Stimulated activated CD4-positive, alpha-beta T cell treated with anti-CD3 and anti-CD28 coated beads, TNF-alpha, amount 100 ng/mL, for 1 hour (primary cell): ENCODE measurements at places on chromosomes 5 and 9.

DNA sequence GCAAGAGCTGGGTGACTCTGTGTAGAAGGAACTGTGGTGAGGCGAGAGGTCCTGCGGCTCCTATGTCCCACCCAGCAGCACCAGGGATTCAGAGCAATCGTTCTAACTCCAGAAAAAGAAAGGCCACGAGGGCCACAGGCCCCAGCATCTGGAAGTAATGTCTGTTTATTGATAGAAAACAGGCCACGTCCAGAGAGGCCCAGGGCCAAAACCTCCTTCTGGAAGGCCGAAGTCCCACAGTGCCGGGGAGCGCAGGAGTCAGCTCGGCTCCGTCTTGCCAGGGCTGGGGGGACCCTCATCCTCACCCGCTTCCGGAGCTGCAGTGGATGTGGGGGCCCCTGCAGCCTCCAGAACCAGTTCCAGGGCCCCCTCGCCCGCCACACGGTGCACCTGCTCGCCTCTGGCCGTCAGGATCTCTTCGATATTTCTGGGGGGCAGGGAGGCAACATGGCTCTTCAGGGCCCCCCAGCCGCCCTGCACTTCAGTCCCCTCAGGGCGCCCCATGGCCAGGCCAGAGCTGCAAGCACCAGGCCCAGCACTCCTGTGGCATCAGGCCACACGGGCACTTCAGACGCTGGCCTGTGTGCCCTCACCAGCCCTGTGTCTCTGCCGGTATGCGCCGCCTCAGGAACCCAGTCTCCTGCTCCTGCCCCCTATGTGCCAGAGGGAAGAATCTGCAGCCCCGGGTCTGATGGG is 1.6 kb downstream of the DNLZ start:
- DNase-seq: no peak

DNA sequence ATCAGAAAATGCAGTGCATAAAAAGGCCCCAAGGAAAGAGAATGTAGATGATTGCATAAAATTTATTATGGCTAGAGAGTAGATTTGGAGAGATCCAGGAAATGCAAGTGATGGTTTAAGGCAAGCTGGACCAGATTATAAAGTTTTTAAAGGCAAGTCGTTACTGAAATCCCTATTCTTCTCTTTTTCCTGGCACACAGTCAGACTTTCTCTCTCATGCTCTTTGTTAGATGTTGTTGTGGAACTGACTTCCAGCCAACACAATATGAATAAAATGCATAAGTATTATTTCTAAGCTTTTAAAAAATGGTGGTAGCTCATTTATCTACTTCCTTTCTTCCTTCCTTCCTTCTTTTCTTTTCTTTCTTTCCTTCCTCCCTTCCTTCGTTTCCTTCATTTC is 1085.4 kb upstream of the CDH6 start:
- no peak for DNase-seq

DNA sequence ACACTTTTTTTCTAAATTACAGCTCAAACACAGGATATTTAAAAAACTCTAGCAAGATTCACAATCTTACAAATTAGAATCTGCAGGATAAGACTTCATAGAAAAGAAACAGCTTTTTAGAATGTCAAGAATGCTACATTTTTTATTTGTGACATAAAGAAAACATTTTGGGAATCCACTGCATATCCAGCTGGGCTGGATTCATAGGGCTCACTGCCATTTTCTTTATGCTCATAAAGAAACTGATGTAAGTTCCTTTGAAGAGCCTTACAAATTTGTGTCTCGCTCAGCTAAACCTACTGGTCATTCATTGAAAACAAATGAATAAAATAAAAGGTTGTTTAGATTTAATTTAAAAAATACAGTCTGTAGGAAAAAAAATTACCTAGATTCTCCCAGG is 332.3 kb downstream of the TRPM3 start:
- DNase-seq: no peak

GRCh38 chr5:20434786-20435185 is 446.8 kb upstream of the CDH18 start:
- DNase-seq: no peak

- DNase-seq: no peak
These were observed 34.4 kb upstream of the PALM2AKAP2 start for GRCh38 chr9:109745335-109746283.

DNA sequence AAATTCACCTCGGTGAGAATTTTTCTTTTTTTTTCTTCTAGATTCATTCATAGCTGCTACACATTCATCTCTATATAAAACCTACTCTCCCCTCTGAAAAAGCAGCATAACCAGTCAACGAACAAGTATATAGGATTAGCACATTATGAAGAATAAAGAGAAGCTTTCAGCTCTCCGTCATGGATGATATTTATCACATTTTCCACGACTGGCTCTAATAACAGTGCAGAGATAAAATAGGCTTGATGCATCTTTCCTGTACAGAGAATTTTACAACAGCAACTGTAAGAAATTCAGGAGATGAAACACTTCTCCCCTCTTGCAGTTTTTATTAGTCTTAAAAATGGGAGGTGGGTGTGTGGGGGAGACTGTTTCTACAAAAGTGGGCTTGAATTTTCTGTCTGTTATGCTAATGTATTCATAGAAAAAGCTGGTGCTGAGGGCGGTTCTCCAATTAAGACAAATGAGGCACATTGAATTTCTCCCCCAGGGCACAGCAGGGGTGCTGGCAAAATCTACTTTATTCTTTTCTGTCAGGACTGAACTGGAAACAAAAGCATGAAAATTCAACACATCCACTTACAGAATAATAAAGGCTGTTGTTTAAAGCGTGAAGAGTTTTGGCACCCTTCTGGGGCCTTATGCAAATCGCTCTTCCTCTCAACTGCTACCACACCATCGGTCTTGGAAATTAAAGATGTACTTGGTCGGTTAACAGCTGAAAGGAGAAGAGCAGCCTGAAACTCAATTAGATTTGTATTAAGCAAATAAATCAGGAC is 233.9 kb upstream of the ZNF608 start:
- DNase-seq: no peak

DNA sequence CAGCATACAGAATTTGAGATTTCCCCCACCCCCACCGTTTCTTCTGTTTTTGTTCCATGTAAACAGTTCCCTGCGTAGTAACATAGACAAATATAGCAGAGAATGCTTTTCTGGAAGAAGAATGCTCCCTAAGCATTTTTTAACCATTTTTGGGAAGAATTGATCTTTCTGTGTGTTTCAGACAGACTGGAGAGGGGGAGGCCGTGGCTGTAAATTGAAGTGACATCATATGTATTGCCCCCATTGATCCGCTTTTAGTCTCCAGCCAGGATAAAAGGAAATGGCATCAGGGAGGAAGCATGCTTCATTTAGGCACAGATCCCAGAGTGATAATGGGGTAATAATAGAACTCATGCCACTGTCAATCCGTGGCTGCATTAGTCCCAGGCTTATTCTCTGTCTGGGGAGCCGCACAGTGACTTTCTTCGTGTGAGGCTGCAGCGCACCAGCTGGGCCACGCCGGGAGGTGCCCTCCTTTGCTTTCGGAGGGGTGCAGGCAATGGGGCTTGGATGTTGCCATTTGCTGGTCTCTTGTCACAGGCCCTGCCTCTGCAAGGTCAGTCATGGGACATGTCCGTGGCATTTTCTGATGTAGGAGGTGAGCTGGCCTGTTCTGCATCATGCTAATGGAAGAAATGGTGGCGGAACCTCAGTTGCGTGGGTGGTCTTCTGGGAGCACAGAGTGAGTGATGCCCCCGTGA is 261.5 kb downstream of the FANCC start:
- DNase-seq: no peak

DNA sequence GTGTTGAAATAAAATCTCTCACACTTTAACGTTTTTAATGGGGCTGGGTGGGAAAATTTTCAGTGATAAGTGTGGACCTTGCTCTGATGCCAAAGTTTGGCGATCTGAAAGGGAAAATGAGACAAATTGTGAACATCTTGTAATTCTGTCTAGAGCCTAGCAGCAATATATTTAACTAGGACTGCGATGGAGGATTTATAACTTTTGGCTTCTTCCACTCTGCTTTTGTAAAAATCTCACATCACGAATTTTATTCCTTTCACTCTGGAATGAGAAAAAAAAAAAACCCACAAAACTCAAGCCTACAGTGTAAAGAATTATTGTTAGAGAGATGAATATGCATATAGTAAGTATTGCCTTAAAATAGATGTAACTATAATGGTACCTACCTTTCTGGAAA is 19.9 kb downstream of the CCNH start:
- no peak for DNase-seq

- no peak for DNase-seq
These were observed 36.2 kb downstream of the SECISBP2 start for GRCh38 chr9:89354471-89354870.

DNA sequence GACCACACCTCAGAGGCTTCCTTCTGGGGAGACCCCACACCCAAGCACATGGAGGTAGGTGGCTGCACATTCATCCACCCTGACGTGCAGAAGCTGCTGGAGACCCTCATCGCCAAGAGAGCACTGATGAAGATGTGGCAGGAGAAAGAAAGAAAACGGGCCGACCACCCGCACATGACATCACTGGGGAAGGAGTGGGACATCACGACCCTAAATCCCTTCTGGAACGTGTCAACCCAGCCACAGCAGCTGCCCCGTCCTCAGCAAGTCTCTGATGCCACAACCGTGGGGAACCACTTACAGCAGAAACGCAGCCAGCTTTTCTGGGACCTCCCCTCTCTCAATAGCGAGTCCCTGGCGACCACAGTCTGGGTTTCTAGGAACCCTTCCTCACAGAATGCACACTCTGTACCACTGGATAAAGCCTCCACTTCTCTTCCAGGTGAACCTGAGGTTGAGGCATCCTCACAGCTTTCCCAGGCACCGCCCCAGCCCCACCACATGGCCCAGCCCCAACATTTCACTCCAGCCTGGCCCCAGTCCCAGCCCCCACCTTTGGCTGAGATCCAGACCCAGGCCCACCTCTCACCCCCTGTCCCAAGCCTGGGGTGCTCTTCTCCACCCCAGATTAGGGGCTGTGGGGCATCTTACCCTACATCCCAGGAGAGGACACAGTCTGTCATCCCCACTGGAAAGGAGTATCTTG is 3.0 kb downstream of the SPATA31E1 start:
- no peak for DNase-seq

GRCh38 chr5:43041110-43041668 is 1.1 kb upstream of the ANXA2R start:
- no peak for DNase-seq

- DNase-seq: no peak
These were observed 58.7 kb downstream of the RAB3C start for GRCh38 chr5:58641533-58641932.

DNA sequence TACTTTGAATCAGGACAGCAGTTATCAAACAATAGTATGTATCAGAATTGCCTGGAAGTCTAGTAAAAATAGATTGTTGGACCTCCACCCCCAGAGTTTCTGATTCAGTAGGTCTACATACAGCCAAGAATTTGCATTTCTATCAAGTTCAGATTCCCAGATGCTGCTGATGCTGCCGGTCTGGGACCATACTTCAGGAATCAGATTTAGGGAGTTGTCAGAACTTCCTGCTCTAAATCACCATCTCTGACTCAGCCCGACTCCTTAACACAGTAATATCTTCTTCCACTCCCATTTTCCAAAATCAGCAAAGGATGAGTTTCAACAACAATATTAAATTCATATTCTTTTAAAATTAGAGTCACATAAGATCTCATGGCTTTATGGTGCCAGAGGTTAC is 227.2 kb upstream of the TMEM161B start:
- DNase-seq: no peak

- no peak for DNase-seq
These were observed 21.0 kb downstream of the CAMSAP1 start for GRCh38 chr9:135886147-135886981.

- no peak for DNase-seq
These were observed 93.0 kb downstream of the MAMDC2 start for GRCh38 chr9:70136632-70137031.

- DNase-seq: no peak
These were observed 100.6 kb downstream of the ANGPTL2 start for GRCh38 chr9:127021664-127022363.

- DNase-seq: no peak
These were observed 11.1 kb upstream of the AQP3 start for GRCh38 chr9:33458444-33458843.

- no peak for DNase-seq
These were observed 113.7 kb downstream of the RASEF start for GRCh38 chr9:82949203-82949602.
